CD14-positive monocyte (primary cell): ENCODE measurements at places on chromosomes 4 and X. TPM values are rescaled to one million over a fixed set of nuclear protein-coding genes. Genes with fewer than 3 reads are reported as not detected.
A peak's percentile ranks its signal among the peaks of the same experiment; 100 is the strongest.

- H3K36me3 ChIP-seq: no peaks in the 10 kb centered on the region
- H3K27ac ChIP-seq: no peak overlapping the region
- no peak overlapping the region for H3K4me3 ChIP-seq
Measured at GRCh38 chrX:44708470-44708869, 135.4 kb upstream of the DUSP21 start.

NAA11 gene
- not detected for polyA plus RNA-seq

DNA sequence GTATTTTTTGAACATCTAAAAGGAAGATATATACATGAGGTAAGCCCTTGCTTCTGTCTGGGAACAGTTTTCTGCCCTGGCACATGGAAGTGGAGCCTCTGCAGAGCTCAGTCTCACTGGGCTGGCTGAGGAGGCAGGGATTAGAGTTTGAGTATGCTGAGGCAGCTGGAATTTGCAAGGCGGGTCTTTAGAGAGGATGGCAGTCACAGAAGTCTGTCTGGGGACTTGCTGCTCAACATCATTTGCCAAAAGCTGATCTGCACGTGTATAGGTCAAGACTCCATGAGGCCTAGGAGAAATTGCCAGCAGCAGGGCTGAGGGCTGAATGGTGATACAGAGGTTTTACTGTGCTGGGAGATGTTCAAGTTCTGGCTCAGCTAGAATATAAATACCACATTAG, 163.6 kb upstream of the ANK2 start:
- no peak for DNase-seq
- H3K4me1 ChIP-seq: no peaks in the 10 kb centered on the region
- H3K36me3 ChIP-seq: no peaks in the 10 kb centered on the region
- no peak overlapping the region for H3K4me3 ChIP-seq
- H3K27me3 ChIP-seq: no peaks in the 10 kb centered on the region

LUZP4 gene
- not detected for polyA plus RNA-seq

DNA sequence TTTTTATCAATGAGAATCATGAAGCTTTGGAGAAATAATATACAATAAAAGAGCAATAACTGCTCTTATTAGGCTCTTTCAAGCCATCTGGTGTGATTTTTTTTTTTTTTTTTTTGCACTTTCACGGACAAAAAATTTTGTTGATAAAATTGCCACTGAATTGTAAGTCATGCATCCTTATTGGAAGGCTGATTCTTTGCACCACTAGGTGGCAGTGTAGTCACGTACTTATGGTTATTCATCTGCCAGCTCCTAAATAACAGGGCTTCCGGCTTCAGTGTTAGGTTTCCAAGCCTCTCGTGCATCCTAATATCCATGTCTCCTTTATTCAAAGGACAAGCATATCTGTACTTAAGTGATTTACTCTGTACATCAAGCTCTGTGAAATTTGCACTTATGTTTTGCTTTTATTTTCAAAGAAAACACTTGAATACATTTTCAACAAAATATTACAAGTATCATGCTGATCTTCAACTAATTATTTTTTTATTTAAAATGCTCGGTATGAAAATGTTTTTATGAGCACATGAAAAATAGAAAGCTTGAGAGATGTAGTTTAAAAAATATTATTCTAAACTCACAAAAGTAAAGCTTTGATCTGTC, 1578.3 kb upstream of the TENM3 start:
- DNase-seq: peak; percentile 71
- H3K27ac ChIP-seq: no peak overlapping the region
- H3K4me3 ChIP-seq: no peak overlapping the region
- H3K27me3 ChIP-seq: no peaks in the 10 kb centered on the region

IBSP gene
- polyA plus RNA-seq: not detected

PIR gene
- not detected for polyA plus RNA-seq

NLGN4X gene
- not detected for polyA plus RNA-seq

TLR3 gene
- polyA plus RNA-seq: not detected in 2 replicates

SULT1B1 gene
- polyA plus RNA-seq: 15.6 TPM

MRFAP1 gene
- polyA plus RNA-seq: 171 TPM

GRCh38 chr4:80336582-80336981, 1.1 kb downstream of the CFAP299 start:
- no peak for DNase-seq
- H3K27ac ChIP-seq: no peak overlapping the region
- H3K27me3 ChIP-seq: peaks cover 4% of the 10 kb centered on the region

DNA sequence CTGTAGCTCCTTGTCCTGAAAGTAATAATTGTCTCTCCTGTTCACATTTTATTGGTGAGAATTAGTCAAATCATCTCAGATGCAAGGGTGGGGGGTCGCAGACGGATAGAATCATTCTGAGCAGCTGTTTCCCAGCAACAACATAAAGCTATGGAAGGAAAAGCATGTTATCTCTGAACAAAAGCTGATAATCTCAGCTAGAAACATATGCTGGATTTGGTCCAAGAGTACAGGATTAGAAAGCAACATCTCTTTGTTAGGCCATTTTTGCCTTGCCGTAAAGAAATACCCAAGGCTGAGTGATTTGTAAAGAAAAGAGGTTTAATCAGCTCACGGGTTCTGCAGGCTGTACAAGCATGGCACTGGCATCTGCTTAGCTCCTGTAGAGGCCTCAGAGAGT, 472.8 kb upstream of the BOD1L1 start:
- DNase-seq: no peak
- no peaks in the 10 kb centered on the region for H3K27me3 ChIP-seq
- no peak overlapping the region for H3K4me3 ChIP-seq
- no peaks in the 10 kb centered on the region for H3K36me3 ChIP-seq

GRCh38 chr4:56641494-56642051, 39.5 kb downstream of the HOPX start:
- H3K4me3 ChIP-seq: no peak overlapping the region
- DNase-seq: no peak
- no peaks in the 10 kb centered on the region for H3K36me3 ChIP-seq
- no peak overlapping the region for H3K27ac ChIP-seq
- no peaks in the 10 kb centered on the region for H3K4me1 ChIP-seq

STBD1 gene
- 1.5 TPM for polyA plus RNA-seq

NPY5R gene
- not detected in 2 replicates for polyA plus RNA-seq

- no peak overlapping the region for H3K4me3 ChIP-seq
Measured at GRCh38 chr4:89657931-89658700, 178.8 kb downstream of the SNCA start.

KCNE5 gene
- polyA plus RNA-seq: 0.12 TPM

GRCh38 chr4:105102016-105102415, 44.7 kb upstream of the TET2 start:
- H3K4me3 ChIP-seq: no peak overlapping the region
- DNase-seq: no peak
- no peaks in the 10 kb centered on the region for H3K27me3 ChIP-seq
- no peak overlapping the region for H3K27ac ChIP-seq
- H3K36me3 ChIP-seq: no peaks in the 10 kb centered on the region

DNA sequence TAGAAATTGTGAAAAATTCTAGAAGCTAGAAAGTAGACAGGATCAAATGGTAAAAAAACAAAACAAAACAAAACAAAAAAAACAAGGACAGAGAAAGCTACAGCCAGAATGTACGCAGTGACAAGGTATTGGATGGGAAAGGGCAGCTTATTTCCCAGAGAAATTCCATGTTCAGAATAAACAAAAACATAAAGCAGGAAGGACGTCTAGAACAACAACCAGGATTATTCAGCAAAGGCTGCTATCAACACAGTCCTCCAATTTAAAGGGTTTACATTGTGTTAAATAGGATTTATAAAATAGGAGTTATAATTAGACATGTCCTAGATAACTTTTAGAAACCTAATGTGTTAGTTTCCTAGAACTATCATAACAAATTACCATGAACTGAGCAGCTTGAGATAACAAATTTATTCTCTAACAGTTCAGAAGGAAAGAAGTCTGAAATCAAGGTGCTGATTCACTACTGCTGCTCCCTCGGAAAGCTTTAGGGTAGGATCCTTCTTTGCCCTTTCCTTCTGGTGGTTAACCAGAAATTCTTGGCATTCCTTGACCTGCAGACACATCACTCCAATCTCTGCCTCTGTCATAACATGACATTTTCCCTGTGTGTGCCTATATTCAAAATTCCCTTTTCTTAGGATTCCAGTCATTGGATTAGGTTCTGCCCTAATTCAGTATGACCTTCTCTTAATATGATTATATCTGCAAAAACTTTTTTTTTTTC, 175.6 kb downstream of the SNCA start:
- H3K27me3 ChIP-seq: no peaks in the 10 kb centered on the region
- H3K4me1 ChIP-seq: no peaks in the 10 kb centered on the region
- no peak overlapping the region for H3K4me3 ChIP-seq
- no peak for DNase-seq
- H3K27ac ChIP-seq: no peak overlapping the region

CLDN2 gene
- not detected for polyA plus RNA-seq

- H3K27me3 ChIP-seq: no peaks in the 10 kb centered on the region
- DNase-seq: no peak
- no peaks in the 10 kb centered on the region for H3K4me1 ChIP-seq
Measured at GRCh38 chr4:6391852-6392188, 80.6 kb downstream of the PPP2R2C start.

DNA sequence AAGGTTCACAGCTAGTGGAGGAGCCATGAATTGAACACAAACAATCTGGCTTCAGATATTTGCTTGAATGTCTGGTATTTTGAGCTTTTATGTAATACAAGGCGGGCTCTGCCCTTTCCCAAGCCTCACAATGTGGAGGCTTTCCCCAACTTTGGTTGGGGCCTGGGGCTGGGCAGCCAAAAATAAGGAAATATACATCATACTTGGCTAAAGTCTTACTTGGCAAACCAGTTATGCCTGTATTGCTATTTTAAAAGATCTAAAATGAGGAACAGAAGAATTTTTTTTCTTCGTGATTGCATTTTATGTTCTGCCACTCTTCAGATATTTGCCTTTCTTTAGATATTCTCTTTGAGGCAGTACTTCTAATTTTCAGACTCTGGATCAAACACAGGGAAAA, 26.1 kb downstream of the ARFIP1 start:
- no peaks in the 10 kb centered on the region for H3K36me3 ChIP-seq
- no peak overlapping the region for H3K4me3 ChIP-seq
- peak overlapping the region; percentile 62 for H3K27ac ChIP-seq
- no peaks in the 10 kb centered on the region for H3K27me3 ChIP-seq
- H3K4me1 ChIP-seq: peaks cover 15% of the 10 kb centered on the region
- no peak for DNase-seq

GRCh38 chrX:6021316-6022091, 207.2 kb downstream of the NLGN4X start:
- H3K4me1 ChIP-seq: no peaks in the 10 kb centered on the region
- no peak for DNase-seq
- H3K27ac ChIP-seq: no peak overlapping the region
- H3K27me3 ChIP-seq: no peaks in the 10 kb centered on the region
- H3K4me3 ChIP-seq: no peak overlapping the region
- no peaks in the 10 kb centered on the region for H3K36me3 ChIP-seq

DNA sequence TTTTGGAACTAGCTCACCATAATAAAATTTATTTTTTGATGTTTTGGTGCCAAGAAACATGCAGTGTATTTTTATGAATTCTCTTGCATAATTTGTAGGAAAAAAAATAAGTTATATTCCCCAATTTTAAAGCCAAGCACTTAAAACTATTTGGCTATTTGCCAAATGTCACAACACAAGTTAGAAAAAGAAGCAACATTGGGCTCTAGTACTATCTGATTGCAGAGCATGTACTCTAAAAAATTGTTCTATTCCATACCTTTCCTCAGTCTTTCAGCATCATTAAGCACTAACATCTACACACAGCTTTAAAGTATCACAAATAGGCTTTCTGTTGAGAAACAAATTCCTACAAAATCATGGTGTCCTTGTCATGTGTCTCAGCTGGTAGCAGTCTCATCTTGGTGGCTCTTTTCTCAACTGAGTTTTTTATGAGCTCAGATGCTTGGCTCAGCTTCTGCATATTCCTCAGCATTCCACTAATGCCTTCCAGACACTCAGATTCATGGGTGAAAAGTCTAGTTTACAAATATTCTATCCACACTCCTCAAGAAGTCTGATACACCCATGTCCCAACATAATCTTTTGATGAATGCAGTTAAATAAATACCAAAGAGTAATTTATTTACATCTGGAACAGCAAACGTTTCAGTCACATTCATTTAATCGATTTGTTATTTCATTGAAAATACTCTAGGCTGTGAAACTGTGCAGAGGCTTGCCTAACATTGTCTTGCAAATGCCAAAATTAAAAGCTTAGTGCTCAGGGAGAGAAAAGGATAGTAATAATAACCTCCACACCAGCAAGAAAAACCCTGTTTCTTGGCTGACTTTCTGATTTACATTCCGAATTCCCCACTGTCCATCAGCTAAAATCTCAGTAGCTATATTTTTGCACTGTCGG, 2209.9 kb downstream of the PCDH7 start:
- no peak overlapping the region for H3K27ac ChIP-seq
- H3K27me3 ChIP-seq: no peaks in the 10 kb centered on the region
- no peaks in the 10 kb centered on the region for H3K4me1 ChIP-seq

DNA sequence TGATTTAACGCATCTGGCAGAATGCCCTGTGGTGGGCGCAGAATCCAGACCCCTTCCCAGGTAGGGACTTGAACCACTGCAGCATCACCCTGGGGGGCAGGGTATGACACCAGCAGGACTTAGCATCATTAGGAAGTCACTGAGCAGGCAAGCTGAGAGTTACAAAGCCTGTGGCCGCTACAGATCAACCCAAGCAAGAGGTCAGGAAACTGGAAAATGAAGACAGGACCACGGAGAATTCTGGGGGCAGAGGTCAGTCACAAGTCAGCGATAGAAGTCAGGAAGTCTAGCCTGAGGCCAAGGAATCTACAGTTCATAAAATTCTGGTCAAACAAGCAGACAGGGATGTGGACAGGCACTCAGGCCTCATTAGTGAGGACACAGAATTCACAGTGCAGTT, 108.4 kb downstream of the CHIC2 start:
- H3K27ac ChIP-seq: no peak overlapping the region
- no peak for DNase-seq
- H3K4me3 ChIP-seq: no peak overlapping the region
- H3K36me3 ChIP-seq: no peaks in the 10 kb centered on the region
- no peaks in the 10 kb centered on the region for H3K27me3 ChIP-seq

DNA sequence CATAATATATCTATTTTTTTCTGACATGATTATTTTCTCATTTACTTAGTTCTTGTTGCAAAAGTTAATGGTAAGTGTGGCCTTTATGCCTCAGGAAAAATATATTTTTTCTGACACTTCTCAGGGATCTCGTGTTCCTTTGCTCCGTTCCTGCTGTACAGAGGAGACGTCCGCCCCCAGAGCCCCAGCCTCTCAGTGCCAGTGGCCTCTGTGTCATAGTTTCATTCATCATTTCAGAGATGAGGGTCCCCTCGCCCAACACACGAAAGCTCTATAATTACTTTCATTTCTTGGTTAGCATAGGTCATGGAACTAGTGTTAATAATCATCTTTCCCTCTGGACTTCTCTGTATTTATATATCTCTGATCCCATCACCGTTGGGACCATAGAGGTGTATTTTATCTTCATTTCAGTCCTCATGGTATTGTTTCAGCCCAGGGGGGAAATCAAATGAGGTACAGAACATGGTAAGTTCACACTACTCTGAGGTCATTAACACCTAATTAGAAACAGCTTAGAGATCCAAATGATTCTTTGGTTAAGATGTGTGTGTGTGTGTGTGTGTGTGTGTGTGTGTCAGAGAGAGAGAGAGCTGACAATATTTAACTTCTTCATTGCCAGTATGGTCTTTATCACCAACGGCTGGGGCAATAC, 631.1 kb upstream of the TENM3 start:
- no peak for DNase-seq
- no peaks in the 10 kb centered on the region for H3K4me1 ChIP-seq
- H3K36me3 ChIP-seq: no peaks in the 10 kb centered on the region
- no peaks in the 10 kb centered on the region for H3K27me3 ChIP-seq
- no peak overlapping the region for H3K27ac ChIP-seq
